ENCODE measurements at places on chromosomes 2 and 18. TPM values are rescaled to one million over a fixed set of nuclear protein-coding genes. Genes with fewer than 3 reads are reported as not detected.

GRCh38 chr18:23320709-23321236 is 132.3 kb upstream of the RIOK3 start:
- no peak for DNase-seq

- DNase-seq = peak; percentile 81
These were observed 185.9 kb downstream of the MTX2 start for GRCh38 chr2:176454893-176455815.

DNA sequence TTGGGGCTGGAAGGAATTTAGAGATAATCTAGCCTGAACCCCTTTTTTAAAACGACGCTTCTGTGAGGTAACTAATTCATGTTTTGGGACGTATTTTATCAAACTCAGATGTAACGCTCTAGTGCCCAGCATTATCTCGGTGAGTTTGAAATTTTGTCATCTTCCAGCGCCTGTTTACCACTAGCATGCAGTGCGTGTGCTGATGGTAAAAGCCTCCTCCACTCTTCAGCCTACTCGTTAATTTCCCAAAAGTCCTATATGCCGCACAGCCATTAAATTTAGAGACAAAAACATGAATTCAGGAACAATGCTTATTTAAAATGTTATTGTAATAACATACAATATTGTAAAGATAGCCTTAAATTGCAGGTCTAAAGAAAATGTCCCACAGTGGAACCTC is 2.8 kb downstream of the ZCCHC2 start:
- no peak for DNase-seq

GRCh38 chr18:59512025-59512755 is 153.1 kb upstream of the LMAN1 start:
- no peak for DNase-seq

- no peak for DNase-seq
These were observed 89.2 kb downstream of the ZNF516 start for GRCh38 chr18:76405681-76406356.

GRCh38 chr2:172087780-172088244 is 2.5 kb downstream of the DLX1 start:
- DNase-seq = peak; percentile 1

DNA sequence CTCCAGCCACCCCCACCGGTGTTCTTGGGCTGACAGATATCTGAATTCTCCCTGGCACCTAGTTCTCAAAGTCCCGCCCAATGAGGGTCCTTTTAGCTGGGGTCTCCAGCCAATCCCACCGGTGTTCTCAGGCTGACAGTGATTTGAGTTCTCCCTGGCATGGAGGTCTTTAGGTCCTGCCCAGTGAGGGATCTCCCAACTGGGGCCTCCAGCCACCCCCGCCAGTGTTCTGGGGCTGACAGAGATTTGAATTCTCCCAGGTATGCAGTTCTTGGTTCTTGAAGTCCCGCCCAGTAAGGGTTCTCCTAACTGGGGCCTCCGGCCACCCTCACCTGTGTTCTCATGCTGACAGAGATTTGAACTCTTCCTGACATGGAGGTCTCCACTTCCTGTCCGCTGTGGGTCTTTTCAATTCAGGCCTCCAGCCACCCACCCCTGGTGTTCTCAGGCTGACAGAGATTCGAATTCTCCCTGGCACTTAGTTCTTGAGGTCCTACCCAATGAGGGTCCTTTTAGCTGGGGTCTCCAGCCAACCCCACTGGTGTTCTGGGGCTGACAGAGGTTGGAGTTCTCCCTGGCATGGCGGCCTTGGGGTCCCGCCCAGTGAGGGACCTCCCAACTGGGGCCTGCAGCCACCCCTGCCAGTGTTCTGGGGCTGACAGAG is 154.6 kb downstream of the ANKRD36 start:
- DNase-seq = no peak

The DSC2 gene
- total RNA-seq = 23.8 TPM

The FSHR gene
- total RNA-seq = not detected

Data from heart right ventricle (tissue), 16 donors.